ENCODE measurements at places on chromosomes 3 and 15.

- DNase-seq: no peak
These were observed 42.9 kb upstream of the PLCL2 start for GRCh38 chr3:16841904-16842271.

GRCh38 chr15:38536201-38536676 lies 28.4 kb downstream of the RASGRP1 start:
- DNase-seq: no peak

DNA sequence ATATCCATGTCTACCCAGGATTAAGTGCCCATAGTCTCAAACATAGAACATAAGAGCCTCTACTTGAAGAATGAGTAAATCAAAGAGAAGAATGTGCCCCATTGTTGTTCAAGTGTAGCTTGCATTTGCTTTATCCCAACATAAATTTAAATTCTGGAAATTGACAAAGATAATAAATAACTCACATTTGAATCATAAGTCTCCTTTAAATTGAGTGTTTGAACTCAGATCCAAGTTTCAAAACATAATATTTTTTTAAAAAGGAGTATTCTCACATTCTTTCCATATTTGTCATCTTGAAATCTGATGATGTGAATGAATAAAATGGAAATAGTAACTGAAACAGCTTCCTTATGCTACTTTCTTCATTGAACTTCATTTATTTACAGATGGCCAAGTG lies 135.2 kb downstream of the MECOM start:
- no peak for DNase-seq

- DNase-seq: peak; percentile 52
These were observed 169.4 kb downstream of the TBC1D2B start for GRCh38 chr15:77907824-77908751.

- no peak for DNase-seq
These were observed 10.1 kb downstream of the SLC51B start for GRCh38 chr15:65055201-65055870.

DNA sequence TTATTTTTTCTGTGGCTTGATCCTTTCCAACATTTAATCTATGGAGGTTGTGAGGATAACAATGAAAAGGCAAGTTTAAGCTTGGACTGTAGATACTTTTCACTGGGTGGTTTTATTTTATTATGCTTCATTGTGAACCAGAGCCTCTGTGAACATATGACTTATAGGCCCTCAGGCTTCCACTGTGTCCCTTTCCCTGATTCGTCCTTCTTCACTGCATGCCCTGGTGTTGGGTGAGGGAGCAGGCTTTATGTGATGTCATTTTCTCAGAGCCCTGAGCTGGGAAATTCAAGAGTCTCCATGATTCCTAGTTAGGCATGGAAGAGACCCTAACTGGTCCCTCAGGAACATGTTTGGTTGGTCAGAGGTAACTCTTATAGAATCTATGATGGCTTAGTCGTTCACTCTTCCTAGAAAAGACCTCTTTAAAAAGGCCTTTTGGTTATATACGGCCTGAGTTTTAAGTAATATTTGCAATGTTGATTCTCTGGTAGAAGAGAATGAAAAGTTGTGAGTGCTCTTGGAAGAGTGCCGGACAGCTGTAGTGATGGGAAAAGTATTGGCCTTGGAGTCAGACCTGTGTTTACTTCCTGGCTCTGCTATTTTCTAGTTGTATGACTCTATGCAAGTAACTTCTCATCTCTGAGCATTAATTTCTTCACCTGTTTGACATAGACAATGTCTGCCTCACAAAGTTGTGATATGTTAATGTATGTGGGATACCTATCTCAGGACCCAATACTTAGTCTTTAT lies 168.4 kb downstream of the LPP start:
- no peak for DNase-seq

GRCh38 chr15:101283931-101284330 lies 6.6 kb upstream of the SELENOS start:
- no peak for DNase-seq

DNA sequence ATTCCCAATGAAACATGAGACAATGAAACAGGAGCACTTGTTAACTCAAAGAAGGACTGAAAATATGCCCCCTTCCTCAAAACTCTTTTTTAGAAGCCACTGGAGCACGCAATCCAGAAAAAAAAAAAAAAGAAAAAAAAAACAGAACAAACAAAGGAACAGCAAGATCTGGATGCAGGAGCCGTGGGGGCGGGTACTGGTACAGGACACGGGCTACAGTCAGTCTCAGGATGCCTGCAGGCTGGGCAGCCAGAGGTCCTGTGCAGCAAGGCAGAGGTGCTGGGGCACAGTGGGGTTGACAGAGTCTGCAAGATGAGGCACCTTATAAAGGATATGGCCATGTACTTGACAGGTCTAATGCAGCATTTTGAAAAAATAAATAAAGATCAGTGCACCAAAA lies 22.3 kb upstream of the ALDH1L1 start:
- no peak for DNase-seq

DNA sequence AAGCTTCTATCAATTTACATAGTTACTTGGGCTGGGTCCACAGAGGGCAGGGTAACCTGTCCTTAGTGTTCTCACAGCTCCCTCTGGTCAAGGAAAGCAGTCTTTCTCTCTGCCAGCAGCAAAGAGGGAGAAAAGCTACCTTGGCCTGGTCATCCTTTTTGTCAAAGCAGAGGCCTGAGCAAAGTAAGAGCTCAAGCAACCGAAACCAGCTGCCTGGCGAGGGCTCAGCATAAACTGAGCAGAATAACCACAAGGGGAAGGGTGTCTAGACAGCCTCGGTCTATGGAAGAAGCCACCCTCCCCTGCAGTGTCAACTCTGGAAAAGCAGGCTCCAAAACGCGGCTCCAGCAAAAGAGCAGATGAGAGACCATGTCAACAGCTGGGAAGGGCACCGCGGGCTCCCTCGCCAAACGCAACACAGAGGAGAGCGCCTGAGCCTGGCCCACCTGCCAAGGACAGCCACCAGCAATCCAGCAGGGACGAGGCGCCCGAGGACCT lies 17.4 kb downstream of the LRIG1 start:
- peak; percentile 47 for DNase-seq

GRCh38 chr3:98885851-98886250 lies 15.6 kb downstream of the DCBLD2 start:
- DNase-seq: peak; percentile 26

DNA sequence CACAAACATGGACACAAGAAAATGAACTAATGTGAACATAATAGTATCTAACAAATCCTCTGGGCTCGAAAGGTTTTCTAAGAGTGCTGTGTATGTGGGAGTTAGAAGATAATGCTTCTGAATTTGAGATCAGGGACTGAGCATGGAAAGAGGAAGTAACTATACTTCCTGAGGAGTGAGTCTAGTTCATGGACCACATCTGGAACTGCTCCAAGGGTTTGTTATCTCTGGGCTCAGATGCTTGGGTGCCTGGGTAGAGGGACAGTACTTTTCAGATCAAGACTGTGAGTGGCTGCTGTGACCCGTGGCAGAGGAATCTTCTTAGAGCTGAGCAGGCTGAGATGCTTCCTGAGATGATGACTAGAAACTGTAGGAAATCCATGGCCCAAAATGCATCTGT lies 28.5 kb downstream of the TBC1D23 start:
- DNase-seq: no peak

DNA sequence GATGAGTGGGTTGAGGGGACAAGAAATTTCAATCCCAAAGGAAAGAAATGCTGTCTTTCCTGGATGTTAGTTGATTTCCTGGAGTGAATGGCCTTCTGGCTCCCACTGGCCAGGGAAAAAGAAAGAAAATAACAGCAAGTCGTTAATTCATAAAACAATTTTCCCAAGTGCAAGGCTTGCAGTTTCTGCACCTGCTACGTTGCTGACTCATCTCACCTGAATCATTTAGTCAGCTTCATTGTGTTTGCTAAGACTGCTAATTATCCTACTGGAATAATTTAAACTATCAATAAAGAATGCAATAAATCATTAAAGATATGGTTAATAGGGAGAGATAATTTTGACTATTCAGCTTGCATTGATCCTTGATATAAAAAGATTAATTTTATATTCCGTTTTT lies 387.6 kb downstream of the ROBO2 start:
- no peak for DNase-seq

DNA sequence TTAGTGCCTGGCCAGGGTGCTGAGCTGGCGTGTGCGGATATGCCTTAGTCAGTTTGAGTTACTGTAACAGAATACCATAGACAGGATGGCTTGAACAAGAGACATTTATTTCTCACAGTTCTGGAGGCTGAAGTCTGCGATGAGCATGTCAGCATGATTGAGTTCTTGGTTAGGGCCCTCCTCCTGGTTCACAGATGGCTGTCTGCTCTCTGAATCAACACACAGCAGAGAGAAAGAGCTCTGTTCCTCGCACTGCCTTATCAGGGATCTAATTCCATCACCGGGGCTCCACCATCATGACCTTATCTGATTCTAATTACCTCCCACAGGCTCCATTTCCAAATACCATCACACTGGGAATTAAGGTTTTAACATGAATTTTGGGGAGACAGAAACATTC lies 386.6 kb upstream of the DPH6 start:
- DNase-seq: no peak

- DNase-seq: no peak
These were observed 14.7 kb downstream of the BSN start for GRCh38 chr3:49568965-49569364.

DNA sequence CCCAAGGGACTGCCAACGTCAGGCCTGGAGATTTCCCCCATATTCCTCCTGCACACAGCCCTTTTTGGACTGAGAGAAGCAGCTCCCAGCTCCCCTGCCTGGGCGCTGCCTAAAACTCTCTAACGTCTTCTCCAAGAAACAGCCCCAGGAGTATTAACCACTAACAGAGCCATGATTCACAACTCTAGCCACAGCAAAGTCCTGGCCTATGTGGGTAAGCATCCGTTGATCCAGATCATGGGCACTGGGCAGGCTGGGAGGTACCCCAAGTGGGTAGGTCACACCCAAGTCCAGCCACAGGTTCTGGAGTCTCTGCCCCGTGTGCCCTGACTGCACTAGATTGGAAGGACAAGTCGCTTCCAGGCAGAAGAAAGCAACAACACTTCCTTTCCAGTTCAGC lies 31.9 kb downstream of the NBEAL2 start:
- DNase-seq: no peak

DNA sequence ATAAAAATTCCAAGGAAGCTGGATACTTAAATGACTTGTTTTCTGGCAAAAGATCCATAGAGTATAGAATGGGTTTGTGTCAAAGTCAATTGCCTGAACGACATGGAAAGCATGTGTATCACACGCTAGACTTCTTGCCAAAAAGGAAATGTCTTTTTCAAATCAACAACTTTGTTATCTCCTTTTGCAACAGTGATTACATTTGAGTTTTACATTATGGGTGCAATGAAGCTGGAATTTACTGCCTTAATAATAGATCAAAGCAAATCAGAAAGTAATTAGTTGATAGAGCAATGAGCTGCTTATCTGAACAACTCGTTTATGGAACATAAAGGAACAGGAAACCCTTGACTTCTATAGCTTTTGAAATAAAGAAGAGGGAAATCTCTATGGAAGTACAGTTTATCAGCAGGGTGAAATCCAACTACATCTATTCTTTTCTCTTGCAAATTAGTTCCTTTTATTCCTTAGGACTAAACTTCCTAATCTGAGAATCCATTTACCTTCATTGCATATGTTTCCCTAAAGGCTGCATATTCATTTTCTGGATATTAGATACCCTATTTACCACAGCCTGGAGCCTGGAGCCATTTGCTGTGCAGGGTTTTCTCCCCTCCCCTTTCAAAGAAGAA lies 415.1 kb upstream of the NECTIN3 start:
- DNase-seq: no peak

Data from left hindlimb (tissue), 1 donor.